ENCODE measurements at places on chromosomes 1 and 21. TPM values are rescaled to one million over a fixed set of nuclear protein-coding genes. Genes with fewer than 3 reads are reported as not detected.

- no peaks in the 10 kb centered on the region for H3K4me1 ChIP-seq
- no peaks in the 10 kb centered on the region for H3K36me3 ChIP-seq
- no peak overlapping the region for H3K27ac ChIP-seq
- H3K4me3 ChIP-seq, result no peak overlapping the region
- DNase-seq, result no peak
These were observed 10.4 kb downstream of the DLGAP3 start for GRCh38 chr1:34918977-34919561.

- peaks cover 7% of the 10 kb centered on the region for H3K4me1 ChIP-seq
- H3K4me3 ChIP-seq, result no peak overlapping the region
- H3K36me3 ChIP-seq, result no peaks in the 10 kb centered on the region
These were observed 74.2 kb downstream of the DTL start for GRCh38 chr1:212109728-212110127.

DNA sequence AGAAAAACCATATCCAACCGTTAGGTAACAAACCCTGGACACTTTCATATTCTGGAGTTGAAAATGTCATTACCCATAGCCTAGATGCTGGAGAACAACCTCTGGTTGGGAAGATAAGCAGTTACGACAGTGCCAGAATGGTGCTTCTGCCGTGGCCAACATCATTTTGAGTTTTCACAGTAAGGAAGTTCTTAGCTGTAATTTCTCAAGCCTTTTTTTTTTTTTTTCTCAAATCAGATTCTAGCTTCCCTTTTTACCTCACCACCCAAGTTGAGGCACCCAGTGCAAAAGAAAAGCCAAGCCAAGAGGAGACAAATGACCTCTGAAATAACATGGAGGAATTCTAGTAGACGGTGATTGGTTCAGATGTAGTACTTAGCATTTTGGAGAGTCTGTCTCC lies 21.8 kb downstream of the PPT1 start:
- no peak for DNase-seq
- no peak overlapping the region for H3K4me3 ChIP-seq
- no peak overlapping the region for H3K27ac ChIP-seq
- no peaks in the 10 kb centered on the region for H3K27me3 ChIP-seq

DNA sequence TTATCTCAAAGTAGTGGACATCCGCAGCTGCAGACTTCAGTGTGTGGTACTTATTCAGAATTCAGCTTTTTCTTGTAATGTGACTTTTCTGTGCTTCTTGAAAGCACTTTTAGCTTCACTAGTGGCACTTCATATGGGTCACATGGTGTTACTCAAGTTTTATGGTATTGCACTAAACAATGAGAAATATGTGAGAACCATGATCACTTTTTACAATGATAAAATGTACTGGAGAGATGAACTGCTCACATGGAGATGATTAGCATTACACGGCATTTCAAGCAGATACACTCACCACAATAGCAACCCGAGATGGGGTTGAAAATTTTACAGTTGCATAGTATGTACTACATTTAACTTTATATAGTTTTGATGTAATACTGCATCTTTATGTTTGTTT lies 40.1 kb upstream of the GPR52 start:
- no peak overlapping the region for H3K27ac ChIP-seq
- H3K36me3 ChIP-seq, result no peaks in the 10 kb centered on the region
- H3K4me1 ChIP-seq, result no peaks in the 10 kb centered on the region
- H3K4me3 ChIP-seq, result no peak overlapping the region
- no peaks in the 10 kb centered on the region for H3K27me3 ChIP-seq
- no peak for DNase-seq

Gene ADCY10
- total RNA-seq, result 0.31 TPM

Gene MIXL1
- total RNA-seq, result not detected

Gene LCE2A
- total RNA-seq, result not detected

Gene PDC
- not detected for total RNA-seq

Gene ANGPTL3
- 0.05 TPM for total RNA-seq

All from pancreas (tissue), 10 donors.